ENCODE measurements at places on chromosomes 6 and 20.

- DNase-seq: peak; percentile 17
These were observed 16.3 kb downstream of the COL21A1 start for GRCh38 chr6:56230976-56231566.

DNA sequence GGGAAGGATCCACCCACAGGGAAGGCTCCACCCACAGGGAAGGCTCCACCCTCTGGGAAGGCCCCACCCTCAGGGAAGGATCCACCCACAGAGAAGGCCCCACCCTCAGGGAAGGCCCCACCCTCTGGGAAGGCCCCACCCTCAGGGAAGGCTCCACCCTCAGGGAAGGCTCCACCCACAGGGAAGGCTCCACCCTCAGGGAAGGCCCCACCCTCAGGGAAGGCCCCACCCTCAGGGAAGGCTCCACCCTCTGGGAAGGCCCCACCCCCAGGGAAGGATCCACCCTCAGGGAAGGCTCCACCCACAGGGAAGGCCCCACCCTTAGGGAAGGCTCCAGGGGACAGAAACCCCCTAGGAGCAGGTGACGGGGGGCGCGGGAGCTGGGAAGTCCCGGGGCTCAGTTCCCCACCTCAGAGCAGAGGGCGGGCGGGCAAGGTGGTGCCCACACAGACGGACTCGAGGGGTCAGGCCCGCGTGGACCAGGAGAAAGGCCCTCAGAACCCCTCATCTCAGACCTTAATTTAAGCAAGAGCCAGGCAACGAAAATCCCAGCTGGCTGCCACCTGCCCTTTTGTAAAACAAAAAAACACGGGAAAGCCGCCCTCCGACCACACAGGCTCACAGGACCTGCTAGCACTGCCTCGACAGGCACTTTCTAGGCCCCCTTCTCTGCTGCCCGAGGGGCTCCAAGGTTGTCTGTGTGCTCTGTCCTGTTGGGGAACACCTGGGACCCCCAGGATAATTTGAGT, 39.7 kb downstream of the KCNQ2 start:
- no peak for DNase-seq

GRCh38 chr6:45375449-45375848, 2.3 kb downstream of the SUPT3H start:
- DNase-seq: no peak

- no peak for DNase-seq
These were observed 396.7 kb upstream of the JARID2 start for GRCh38 chr6:14849185-14849584.

- DNase-seq: no peak
These were observed 68.2 kb downstream of the RFPL4B start for GRCh38 chr6:112415366-112415765.

DNA sequence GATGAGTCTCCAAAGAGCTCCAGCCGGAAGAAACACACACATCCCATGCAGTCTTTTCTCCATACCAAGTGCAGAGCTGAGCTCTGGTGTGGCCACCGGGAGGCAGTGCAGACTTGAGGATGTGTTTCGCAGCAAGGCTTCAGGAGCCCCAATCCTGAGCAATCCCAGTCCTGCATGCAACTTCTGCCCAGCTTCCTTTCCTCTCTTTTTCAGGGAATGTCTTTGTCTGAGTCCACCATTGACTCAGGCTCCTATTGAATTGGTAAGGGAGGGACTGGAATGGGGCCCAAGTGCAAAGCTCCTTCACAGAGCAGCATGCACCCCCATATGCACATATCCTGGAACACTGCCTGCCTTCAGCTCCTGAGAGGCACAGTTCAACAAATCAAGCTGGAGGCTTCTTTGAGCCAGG, 50.5 kb upstream of the ASIP start:
- DNase-seq: peak; percentile 87

DNA sequence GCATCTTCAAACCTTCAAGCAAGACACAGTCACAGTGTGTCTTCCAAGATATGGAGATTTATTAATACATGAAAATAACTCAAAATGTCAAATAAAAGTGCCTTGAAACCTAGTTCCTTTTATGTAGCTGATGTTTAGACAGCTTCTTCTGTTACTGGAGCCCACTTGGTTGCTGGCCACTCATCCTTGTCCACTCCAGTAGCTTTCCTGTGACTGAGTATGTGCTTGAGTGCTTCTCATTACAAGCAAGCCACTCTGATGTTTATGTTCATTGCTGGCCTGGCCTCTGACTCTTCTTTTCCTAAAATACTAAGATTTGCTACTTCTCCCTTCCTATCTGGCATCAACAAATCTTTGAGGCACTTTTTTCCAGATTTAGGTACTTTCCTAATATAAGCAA, 545.2 kb upstream of the MAN1A1 start:
- DNase-seq: peak; percentile 23

DNA sequence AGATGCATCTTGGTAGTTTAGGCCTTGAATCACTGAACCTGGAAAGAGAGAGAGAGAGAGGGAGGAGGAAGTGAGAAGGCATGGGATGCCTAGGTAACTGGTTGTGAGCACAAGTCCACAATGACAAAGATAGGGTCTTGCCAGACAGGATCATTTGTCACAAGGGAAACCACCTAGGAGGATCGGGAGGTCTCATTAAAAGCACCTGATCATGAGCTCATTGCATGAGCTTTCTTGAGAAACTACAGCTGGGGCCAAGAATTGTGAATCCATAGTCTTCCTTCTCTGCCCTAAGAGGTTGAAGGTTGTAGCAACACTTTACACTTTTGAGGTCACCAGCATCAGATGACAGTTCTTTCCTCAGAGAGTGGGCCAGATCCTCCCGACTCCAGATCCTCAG, 195.7 kb downstream of the CD83 start:
- DNase-seq: no peak

DNA sequence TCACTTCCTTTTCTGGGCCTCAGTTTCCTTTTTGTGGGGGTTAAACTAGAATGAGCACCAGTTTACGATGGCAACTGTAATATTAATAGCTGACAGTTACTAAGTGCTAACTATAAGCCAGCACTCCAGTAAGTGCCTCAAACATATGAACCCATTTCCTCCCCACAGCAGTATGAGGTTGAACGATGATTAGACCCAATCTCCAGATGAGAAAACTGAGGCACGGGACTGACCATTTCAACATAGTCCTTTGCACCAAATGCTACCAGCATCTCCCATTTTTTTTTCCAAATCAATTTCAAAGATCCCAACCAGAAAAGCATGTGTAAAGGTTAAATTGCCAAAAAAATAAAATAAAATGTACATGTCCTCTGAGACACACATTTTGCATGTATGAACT, 7.1 kb downstream of the SLC13A3 start:
- no peak for DNase-seq

DNA sequence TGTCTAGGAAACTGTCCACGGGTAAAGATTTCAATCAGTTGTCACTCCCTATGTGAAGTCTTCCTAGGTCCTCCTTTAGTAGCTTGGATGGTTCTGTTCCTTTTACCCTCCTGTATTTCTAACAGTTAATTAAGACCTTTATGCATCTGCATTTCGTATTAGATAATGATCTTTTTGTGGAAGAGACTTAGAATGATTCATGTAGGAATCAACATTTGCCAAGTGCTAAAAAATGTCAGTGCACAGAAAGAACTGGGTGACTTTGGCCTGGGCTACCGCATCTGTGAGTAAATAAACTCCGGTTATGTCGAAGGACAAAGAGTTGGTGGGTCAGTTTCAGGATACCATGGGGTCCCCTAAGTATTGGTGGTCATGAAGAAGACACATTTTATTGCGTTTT, 918.0 kb downstream of the TFAP2A start:
- no peak for DNase-seq

DNA sequence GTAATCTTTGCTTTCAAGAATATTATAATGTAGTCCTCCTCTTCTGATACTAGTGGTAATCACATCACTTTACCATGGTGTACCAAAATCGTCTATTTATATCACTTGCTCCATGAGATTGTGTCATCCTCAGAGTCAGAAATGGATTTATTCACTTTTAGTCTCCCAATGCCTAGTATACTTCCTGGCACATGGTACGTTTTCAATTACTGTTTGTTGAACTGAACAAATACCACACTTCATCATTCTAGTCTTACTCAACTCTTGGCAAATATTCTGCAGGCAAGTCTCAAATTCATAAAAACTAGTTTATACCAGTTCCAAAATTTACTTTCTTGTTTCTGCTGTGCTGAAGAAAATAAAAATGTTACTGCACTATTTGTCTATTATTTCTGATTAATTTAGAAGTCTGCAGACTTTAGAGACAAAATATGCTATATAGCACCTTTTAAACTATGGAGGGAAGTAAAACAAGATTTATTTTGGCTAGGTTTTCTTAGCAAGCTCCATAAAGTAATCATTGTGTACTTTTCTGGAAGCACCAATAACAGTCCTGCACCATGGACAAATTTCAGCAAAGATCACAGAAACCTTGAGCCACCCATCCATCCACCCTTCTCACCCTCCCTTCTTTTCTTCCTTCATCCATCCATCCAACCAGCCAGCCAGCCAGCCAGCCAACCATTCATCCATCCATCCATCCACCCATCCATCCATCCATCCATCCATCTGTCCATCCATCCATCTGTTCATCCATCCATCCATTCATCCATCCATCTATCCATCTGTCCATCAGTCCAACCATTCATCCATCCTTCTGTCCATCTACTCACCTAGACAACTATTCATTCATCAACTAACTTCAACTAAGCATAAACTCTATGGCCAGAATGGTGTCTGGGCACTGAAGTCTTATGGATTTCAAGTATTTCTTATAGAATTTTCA, 102.1 kb upstream of the STMND1 start:
- DNase-seq: no peak

DNA sequence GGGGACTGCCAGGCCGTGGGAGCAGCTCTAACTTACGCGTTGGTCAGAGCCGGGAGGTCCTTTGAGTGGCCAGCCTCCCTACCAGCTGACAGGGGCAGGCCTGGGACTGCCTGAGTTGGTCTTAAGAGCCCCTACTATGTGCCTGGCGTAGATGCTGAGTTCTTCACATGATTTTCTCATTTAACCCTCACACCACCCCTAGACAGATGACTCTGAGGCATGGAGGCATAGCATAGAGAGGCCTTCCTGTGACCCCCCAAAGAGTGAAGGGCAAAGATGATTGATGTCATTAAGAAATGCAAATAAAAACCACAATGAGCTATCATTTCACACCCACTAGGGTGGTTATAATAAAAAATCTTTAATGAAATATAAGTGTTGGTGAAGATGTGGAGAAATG, 36.8 kb downstream of the MRPL14 start:
- no peak for DNase-seq

DNA sequence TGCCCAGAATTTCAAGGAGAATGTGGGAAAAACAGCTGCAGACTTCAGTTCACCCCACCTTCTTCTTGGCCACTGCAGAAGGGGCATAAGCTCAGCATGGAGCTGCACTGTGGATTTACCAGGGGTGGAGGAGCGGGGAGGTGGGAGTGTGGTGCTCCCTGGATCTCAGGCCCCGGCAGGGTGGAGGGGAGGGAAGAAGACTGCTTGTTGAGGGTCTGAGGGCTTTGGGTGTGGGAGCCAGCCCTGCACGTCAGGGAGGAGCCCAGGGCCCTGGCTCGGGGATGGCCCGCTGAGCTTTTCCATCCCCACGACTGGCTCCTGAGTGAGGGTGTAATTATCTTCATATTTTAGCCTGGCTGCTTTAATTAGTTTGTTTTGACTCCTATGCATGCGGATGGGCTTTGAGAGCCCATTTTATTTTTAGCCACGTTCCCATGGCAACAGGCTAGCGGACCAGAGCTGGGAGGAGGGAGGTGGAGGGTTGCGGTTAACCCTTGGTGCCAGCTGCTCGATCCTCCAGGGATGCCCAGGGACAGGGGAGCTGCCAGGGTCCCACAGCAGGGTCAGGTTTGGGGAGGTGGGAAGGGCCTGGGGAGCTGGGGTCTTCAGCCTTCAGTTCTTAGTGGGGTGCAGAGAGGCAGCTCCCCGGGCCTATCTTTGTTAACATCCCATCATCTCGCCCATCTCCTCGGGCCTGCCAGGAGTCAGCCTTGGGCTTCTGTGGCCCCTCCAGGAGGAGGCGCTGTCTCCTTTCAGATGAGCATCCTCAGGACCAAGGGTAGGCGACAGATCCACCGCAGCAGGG, 68.2 kb downstream of the RAB44 start:
- peak; percentile 91 for DNase-seq

DNA sequence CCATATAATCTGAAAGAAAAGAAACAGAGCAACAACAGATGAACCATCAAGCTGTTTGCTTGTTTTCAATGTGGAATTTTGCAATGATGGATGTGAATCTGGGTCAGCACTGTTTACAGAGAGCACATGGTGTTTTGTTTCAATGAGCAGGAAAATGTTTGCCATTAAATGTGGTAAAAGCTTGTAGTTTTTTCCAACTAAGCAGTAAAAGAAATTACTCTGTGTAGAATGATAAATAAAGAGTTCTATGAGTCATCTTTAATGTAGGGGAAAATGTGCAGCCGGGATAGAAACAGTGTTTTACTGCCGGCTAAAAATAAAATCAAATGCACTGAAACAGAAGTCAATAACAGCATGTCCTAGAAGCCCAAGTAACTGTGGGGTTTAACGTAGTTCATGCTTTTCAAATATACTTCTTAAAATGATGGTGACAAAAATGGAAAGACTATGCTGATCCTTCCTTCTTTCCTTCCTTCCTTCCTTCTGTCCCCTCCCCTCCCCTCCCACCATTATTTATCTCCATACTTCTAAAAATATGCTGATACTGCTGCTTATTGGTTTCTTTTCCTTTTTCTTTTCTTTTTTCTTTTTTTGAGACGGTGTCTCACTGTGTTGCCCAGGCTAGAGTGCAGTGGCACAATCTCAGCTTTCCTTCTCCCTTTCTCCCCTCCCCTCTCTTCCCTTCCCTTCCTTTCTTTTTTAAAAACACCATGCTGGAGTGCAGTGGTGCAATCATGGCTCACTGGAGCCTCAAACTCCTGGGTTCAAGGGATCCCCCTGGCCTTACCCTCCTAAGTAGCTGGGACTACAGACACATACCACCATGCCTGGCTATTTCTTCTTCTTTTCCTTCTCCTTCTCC, 6.3 kb upstream of the NAA20 start:
- peak; percentile 49 for DNase-seq

- no peak for DNase-seq
These were observed 584.7 kb downstream of the RFPL4B start for GRCh38 chr6:112931832-112932231.

GRCh38 chr20:55538261-55538908, 466.9 kb downstream of the CBLN4 start:
- no peak for DNase-seq

GRCh38 chr6:130740308-130740707, 86.9 kb upstream of the SMLR1 start:
- DNase-seq: no peak

- no peak for DNase-seq
These were observed 14.6 kb upstream of the TOX2 start for GRCh38 chr20:43900121-43900466.

GRCh38 chr20:6663104-6663503, 104.4 kb upstream of the BMP2 start:
- DNase-seq: no peak

DNA sequence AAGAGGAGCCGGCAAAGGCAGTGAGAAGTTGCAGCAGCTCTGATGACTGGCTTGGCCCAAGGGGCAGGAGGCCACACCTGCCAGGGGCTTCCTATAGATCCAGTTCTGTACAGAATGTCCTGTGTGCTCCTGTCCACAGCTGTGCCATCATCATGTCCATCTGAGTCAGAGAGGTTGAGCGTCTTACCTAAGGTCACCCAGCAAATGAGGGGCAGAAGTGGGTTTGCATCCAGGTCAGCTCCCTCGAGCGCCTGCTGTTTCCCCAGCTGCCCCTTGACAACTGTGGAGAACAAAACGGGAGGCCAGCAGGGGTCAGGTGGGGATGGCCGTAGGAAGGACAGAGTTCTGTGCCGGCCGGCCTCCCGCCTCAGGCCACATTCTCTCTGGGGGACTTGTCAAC, 47.6 kb downstream of the DLGAP4 start:
- no peak for DNase-seq
